ENCODE measurements at places on chromosomes 1 and 21.
A peak's percentile ranks its signal among the peaks of the same experiment; 100 is the strongest.

DNA sequence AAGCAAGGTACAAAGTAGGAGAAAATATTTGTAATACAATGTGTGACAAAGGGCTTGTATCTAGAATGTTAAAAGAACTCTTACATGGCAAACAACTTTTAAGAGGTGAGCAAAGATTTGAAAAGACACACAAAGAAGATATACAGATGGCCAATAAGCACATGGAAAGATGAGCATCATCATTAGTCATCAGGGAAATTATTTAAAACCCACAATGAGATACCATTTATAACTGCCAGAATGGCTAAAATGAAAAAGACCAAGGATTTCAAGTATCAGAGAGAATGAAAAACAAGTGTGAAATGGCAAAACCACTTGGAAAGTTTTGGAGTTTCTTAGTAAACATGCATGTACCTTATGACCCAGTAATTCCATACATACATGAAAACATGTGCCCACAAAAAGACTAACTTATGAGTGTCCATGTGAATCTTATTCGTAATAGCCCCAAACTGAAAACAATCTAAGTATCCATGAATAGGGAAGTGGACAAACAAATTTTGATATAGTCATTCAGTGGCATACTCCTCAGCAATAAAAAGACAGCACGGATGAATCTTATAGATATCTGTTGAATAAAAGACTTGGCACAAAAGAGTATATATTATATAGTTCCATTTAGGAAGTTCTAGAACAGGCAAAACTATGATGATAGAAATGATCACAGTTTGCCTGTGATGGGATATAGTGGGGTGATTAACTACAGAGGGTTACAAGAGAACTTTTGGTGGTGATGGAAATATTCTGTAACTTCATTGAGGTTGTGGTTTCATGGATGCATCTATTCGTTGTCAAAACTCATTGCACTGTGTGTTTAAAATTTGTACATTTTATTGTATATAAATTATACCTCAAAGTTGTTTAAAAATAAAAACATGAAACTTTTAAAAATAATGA lies 82.0 kb downstream of the DISP1 start:
- peak overlapping the region; percentile 60 for H3K4me3 ChIP-seq
- peaks cover 29% of the 10 kb centered on the region for H3K4me1 ChIP-seq
- no peak overlapping the region for H3K27ac ChIP-seq
- H3K27me3 ChIP-seq: no peaks in the 10 kb centered on the region

DNA sequence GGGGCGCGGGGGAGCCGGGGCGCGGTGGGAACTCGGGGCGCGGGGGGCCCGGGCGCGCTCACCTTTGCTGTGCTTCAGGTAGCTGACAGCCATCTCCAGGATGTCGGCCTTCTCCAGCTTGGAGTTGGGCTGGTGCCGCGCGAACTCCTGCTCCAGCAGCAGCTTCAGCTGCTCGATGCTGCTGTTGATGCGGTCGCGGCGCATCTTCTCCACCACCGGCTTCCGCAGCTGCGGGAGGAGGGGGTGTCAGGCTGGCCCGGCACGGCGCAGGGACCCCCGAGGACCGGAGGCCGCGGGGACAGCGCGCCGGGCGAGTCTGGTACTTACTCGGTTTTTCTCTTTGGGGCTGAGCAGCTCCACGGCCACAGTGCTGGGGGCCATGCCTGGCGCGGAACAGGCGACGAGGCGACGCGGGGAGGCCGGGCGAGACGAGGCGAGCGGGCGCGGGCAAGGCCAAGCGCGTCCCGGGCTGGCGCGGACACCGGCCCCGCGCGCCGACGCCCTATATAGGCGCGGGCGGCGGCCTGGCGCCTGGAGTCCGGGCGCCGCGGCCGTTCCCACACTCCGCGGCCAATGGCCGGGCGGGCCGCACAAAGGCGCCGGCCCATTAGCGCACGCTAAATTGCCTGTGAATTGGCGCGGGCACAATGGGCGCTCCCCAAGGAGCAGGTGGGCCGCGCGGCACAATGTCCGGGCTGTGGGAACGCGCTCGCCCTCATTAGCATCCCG lies at the start of gene HES5:
HES5 (minus strand) TSS at position 480 of the 729 bp plus-strand sequence; CDS start at position 381, 99 bp downstream.
- DNase-seq: peak; percentile 34
- H3K27me3 ChIP-seq: no peaks in the 10 kb centered on the region
- H3K4me3 ChIP-seq: peak within 1 kb of the TSS; percentile 54
- no peaks in the 10 kb centered on the region for H3K36me3 ChIP-seq
- peaks cover 47% of the 10 kb centered on the region for H3K4me1 ChIP-seq

GRCh38 chr1:20248971-20249612 lies 41.6 kb upstream of the VWA5B1 start:
- H3K4me3 ChIP-seq: no peak overlapping the region
- peaks cover 27% of the 10 kb centered on the region for H3K4me1 ChIP-seq
- H3K27me3 ChIP-seq: no peaks in the 10 kb centered on the region
- no peak for DNase-seq

DNA sequence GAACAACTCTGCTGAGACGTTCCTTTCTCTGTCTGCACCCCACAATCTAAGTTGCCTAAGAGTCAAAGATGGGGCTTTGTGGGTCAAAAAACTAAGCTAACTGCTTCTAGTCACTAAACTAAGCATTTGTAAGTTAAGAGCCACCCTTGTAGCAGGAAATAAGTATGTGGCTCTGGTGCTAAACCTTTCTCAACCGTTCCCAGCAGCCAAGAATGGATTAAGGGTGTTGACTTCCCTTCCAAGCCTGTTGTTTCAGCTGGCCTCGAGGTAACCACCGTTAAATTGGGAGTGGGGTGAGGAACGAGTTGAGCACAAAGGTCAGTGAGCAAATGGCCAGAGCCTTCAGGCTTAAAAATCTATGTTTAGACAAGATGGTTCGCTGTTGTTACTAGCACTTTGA lies 169.1 kb downstream of the TRIM33 start:
- H3K27me3 ChIP-seq: no peaks in the 10 kb centered on the region
- no peak for DNase-seq
- peaks cover 15% of the 10 kb centered on the region for H3K4me1 ChIP-seq
- H3K4me3 ChIP-seq: no peak overlapping the region
- H3K36me3 ChIP-seq: no peaks in the 10 kb centered on the region
- H3K27ac ChIP-seq: no peak overlapping the region

DNA sequence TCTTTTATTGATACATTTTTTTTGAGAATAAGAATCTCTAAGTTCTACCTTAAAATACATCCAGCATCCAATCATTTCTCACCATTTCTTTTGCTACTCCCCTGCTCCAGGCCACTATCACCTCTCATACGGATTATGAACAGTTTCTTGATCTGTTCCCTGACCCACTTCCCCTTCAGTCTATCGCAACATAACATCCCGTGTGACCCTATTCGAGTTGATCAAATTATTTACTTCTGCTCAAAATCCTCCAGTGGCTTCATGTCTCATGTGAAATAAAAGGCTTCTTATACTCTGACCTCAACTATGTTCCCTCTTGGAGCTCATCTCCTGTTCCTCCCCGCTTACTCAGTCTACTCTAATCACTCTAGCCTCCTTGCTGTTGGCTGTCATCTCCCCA lies 5.2 kb downstream of the ALG14 start:
- H3K27me3 ChIP-seq: no peaks in the 10 kb centered on the region
- H3K27ac ChIP-seq: no peak overlapping the region
- DNase-seq: no peak
- H3K4me1 ChIP-seq: peaks cover 10% of the 10 kb centered on the region

GRCh38 chr21:39597595-39597994 lies 15.1 kb upstream of the B3GALT5 start:
- no peaks in the 10 kb centered on the region for H3K36me3 ChIP-seq
- peaks cover 6% of the 10 kb centered on the region for H3K4me1 ChIP-seq
- H3K27me3 ChIP-seq: no peaks in the 10 kb centered on the region
- no peak overlapping the region for H3K4me3 ChIP-seq

DNA sequence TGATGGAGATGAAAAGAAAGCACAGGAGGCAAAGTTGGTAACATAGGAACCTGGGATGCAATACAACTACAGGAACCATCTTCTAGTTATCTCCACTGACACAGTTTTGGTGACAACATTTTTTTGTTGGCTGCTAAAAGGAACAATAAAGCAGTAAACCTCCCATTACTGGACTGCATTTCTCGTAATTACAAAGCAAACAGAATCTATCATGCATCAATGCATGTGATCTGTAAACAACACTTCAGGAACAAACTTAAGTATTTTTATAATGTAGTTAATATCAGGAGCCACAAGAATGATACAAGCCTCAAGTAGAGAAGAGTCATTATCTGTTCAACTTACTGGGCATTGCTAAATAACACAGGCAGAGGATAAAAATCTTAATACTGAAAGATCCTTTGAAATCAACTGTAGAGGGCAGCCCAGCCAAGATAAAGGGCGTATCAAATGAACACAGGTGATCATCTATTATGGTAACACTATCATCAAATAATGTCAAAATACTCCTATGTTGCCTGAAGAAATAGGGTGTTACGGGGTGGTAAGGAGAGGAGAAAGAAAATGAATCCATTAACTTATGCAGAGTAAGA lies 193.3 kb downstream of the EIF4G3 start:
- H3K36me3 ChIP-seq: no peaks in the 10 kb centered on the region
- no peak overlapping the region for H3K4me3 ChIP-seq
- peak; percentile 12 for DNase-seq
- no peaks in the 10 kb centered on the region for H3K27me3 ChIP-seq
- H3K4me1 ChIP-seq: peaks cover 7% of the 10 kb centered on the region

DNA sequence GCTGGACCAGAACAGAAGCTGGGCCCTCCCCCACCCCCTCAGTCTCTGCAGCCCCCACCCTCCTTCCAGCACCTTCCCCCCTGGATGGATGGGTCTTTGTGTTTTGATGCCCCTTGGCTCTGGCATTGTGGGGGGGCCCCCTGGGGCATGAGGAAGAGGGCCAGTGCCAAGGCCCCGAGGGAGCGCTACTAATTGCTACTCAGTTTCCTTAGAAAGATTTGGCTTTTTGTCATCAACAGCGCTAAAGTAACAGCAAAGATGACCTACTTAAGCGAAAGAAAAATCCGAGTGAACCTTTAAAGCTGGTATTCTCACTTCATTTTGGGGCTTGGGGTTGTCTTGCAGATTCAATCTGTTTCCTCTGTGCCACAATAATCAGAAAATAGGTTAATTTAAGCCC lies 63.5 kb downstream of the SKI start:
- H3K4me1 ChIP-seq: no peaks in the 10 kb centered on the region
- H3K36me3 ChIP-seq: no peaks in the 10 kb centered on the region
- no peak overlapping the region for H3K4me3 ChIP-seq
- no peak for DNase-seq
- no peaks in the 10 kb centered on the region for H3K27me3 ChIP-seq

- peaks cover 28% of the 10 kb centered on the region for H3K4me1 ChIP-seq
- no peaks in the 10 kb centered on the region for H3K27me3 ChIP-seq
- H3K4me3 ChIP-seq: no peak overlapping the region
- H3K27ac ChIP-seq: no peak overlapping the region
Measured at GRCh38 chr1:55313903-55314302, 98.7 kb upstream of the USP24 start.

DNA sequence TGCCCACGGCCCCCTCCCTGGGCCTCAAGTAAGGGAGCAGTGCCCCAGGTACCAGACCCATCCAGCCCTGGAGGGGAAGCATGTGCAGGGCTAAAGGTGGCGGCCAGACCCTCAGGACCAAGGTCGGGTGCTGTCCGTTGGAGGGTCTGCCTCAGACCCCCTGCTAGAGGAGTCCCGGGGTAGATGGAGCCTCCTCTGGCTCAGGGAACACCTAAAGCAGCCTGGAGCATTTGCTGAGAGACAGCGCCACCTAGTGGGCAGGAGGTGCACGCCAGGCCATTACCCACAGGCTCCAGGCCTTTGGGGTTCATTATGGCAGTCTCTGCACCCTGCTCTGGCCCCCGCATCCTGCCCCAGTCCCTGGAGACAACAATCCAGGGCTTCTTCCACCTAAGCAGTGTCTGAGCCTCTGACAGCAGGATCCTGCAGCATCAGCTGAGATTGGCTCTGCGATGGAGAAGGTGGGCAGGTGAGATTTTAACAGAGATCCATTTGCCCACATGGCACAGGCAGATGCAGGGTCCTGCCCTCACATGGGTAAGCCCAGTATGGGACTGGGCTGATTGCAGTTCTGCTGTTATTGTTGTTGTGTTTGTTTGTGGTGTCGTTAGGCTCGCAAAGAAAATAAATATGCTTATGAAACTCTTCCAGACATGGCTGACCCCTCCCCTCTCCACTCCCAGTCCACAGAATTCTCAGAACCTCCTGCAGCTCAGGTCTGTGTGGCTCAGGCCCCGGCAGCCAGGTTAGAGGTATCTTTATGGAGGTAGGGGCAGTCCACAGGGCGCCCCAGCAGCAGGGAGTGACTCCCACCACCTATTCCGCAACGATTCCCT lies 42.4 kb downstream of the CTNNBIP1 start:
- no peak overlapping the region for H3K4me3 ChIP-seq
- DNase-seq: peak; percentile 77
- no peaks in the 10 kb centered on the region for H3K36me3 ChIP-seq
- no peak overlapping the region for H3K27ac ChIP-seq

GRCh38 chr1:87903242-87903641 lies 574.6 kb downstream of the LMO4 start:
- H3K27me3 ChIP-seq: no peaks in the 10 kb centered on the region
- H3K27ac ChIP-seq: no peak overlapping the region
- no peaks in the 10 kb centered on the region for H3K4me1 ChIP-seq
- H3K36me3 ChIP-seq: no peaks in the 10 kb centered on the region
- no peak for DNase-seq
- H3K4me3 ChIP-seq: no peak overlapping the region

DNA sequence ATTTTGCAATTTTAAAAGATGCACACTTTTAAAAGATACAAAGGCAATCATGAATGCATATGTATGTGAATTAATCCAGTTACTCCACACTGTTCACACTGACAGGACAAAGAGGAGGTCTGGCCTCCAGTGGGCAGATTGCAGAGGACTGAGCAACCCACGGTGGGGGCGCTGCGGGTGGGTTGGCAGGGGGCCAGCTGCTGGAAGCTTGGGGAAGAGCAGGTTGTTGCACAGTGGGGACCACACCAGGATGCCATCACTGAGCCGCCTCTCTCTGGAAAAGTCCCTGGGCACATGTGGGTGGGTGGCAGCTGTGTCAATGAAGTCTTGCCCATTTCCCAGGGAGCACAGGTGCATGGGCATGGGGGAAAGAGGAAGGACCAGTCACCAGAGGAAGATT lies 12.7 kb upstream of the PADI4 start:
- H3K4me1 ChIP-seq: peaks cover 43% of the 10 kb centered on the region
- no peak overlapping the region for H3K4me3 ChIP-seq
- no peak for DNase-seq
- no peaks in the 10 kb centered on the region for H3K27me3 ChIP-seq
- H3K27ac ChIP-seq: no peak overlapping the region

- no peaks in the 10 kb centered on the region for H3K4me1 ChIP-seq
- no peak for DNase-seq
- H3K27ac ChIP-seq: no peak overlapping the region
- H3K36me3 ChIP-seq: no peaks in the 10 kb centered on the region
- peaks cover 4% of the 10 kb centered on the region for H3K27me3 ChIP-seq
Measured at GRCh38 chr21:31480228-31480627, 136.2 kb upstream of the TIAM1 start.

DNA sequence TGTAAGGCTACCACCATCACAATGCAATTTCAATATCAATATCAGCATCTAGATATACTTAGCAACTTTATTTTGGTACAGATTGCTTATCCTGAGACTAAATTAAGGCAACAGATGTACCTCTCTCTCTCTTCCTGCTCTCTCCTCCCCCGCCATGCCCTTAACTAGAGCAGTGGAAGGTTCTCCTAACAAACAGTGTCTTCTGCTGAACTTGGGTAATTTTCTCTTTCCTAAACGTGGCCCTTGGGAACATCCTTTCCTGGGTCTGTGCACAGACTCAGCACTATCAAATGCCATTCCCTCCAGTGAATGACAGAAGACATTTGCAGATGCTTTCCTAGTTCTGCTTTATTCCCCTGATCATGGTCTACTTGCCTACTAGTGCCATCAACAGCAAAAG lies 85.6 kb upstream of the TTC39A start:
- H3K36me3 ChIP-seq: peaks cover 5% of the 10 kb centered on the region
- H3K27ac ChIP-seq: no peak overlapping the region
- no peak for DNase-seq

GRCh38 chr1:18344755-18345154 lies 136.0 kb upstream of the KLHDC7A start:
- no peaks in the 10 kb centered on the region for H3K4me1 ChIP-seq
- H3K36me3 ChIP-seq: no peaks in the 10 kb centered on the region
- no peak overlapping the region for H3K4me3 ChIP-seq
- no peaks in the 10 kb centered on the region for H3K27me3 ChIP-seq
